ENCODE measurements at places on chromosomes 6 and 20.

GRCh38 chr6:32742374-32742773 is 1.2 kb downstream of the HLA-DQA2 start:
- no peak for DNase-seq

GRCh38 chr6:93163146-93163545 is 256.2 kb downstream of the EPHA7 start:
- DNase-seq, result no peak

DNA sequence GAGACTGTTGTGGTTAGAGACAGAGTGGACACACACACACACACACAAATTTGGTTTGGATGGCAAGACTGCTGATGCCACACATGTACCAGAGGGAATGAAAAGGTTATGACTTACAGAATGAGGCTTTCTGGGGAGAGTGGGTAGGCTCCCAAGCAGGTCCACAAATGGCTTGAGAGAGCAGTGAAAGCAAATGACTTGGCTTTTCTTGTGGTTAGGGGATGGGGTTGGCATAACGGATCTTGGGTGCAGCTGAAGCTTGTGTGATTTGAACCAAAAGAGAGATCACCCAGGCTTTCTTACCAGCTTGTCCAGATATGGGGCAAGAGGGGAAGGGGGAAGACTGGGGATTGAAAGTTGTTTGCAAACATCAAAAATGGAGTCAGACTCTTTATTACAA is 73.9 kb upstream of the OLIG3 start:
- no peak for DNase-seq

DNA sequence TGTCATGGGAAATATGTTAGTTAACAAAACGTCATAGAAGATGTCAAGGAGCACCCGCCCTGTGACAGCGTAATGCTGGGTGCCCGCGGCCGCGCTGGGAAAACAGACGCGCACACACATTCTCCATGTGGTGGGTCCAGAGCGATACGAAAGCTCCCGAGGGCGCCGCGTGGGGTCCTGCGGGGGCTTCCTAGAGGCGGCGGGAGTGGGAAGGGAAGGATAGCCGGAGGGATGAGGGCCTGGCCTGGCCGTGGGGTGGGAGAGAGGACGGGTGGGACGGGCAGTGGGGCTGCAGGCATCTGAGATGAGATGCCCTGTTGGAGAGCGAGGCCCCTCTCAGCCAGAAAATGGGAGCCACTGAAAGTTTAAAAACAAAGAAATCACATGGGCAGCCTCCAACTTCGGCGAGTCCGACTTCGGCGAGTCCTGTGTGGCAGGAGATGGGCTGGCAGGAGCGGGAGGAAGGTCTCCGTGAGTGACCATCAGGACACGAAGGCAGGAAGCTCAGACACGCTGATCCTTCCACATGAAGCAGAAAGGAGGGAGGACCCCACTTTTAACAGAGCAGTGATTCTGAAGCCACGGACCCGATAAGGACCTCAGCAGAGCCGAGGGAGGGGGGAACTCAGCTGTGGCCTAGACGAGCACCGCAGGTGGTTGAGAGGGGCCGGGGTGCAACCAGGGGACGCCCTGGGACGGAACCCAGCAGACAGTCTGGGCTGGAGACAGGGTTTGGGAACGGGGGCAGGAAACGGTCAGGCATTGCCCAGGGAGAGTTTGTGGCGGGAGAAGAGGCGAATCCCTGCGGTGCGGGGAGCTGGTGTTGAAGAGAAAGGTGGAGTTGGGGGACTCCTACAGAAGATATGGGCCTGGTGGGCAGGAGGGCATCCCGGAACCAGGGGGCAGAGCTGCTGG is 114.1 kb upstream of the FRMD1 start:
- no peak for DNase-seq

DNA sequence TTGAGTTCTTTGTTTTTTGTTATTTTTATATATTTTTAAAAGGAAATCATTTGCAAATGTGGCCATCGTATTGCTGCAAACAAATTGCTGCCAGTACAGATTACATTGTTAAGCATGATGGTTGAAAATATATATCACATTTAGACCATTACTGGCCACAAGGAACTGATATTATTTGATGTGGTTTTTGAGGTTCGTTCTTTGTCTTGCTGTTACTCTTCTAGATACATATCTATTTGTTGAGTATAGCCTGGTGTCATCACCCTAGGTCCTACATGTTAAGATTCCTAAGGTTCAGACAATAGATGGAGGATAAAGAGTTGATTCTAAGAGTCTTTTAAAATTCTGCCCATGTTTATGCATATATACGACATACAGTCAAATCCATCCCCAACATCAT is 306.0 kb downstream of the FARS2 start:
- no peak for DNase-seq

GRCh38 chr6:27862396-27863066 is 49.7 kb downstream of the OR2B2 start:
- no peak for DNase-seq

GRCh38 chr6:163314791-163315470 is 99.6 kb upstream of the QKI start:
- DNase-seq, result no peak

DNA sequence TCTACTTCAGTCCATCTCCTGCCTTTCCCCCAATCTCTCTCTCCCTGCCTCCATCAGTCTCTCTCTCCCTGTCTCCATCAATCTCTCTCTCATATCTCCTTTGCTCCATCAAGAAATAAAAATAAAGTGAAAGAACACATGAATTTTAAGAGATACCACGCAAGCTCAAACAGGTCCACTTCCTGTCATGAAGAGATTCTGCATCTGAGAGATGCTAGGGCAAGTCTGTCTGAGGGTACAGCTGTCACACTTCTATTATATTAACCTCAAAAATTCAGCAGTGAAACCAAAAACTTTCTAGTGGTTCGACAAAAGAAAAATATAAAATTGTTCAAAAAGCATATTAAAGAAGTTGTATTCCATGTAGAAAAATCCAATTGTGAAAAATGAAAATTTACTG is 296.8 kb upstream of the RSPO3 start:
- DNase-seq, result no peak

- DNase-seq, result no peak
Observed at GRCh38 chr6:105397987-105398386, 4.9 kb downstream of the PREP start.

DNA sequence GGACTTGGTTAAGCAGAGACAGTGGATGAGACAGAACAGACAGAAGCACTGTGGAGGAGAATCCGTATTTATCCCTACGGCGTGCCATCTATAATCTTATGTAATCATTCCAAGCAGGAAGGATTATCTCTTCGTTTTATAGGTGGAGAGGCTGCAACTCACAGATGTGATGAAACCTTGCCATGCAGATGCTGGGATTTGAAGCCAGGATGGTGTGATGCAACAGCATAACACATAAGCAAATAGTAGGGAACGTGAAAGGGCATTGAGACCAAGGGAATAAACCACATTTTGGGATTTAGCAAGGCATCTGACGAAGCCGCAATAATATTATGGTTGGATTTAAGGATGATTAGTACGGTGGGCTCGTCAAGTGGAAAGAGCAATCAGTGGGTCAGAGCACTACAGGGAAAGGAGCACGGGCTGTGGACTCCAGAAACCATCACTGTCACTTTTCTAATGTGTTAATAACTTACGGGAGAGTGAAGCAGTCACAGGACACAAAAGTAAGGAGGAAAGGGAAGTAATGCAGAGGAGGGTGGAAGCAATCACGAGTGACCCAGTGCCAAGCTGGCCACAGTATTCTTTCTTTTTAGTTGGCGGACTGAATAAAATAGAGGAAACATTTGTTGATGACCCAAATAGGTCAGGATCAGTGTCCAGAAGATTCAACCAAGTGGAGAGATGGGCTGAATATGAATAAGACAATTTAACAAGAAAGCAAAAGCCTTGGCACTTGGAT is 119.6 kb upstream of the EDN1 start:
- DNase-seq, result no peak

DNA sequence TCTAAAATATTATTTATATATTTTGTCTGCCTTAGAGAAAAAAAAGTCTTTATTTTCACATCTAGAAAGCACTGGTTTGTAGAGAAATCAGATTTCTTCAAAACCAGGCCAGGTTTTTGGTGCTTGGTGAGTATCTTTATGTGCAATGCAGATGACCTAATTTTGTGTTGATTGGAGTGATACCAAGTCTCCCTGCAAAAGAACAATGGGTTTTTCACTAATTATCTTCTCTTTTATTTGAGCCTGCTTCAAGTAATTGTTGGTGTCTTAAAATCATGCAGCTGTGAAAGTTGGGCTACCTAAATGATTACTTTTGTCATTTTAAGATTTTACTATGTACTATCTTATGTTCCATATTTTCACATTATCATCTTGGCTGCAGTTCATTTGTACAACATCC is 874.7 kb downstream of the TFAP2A start:
- DNase-seq, result no peak

DNA sequence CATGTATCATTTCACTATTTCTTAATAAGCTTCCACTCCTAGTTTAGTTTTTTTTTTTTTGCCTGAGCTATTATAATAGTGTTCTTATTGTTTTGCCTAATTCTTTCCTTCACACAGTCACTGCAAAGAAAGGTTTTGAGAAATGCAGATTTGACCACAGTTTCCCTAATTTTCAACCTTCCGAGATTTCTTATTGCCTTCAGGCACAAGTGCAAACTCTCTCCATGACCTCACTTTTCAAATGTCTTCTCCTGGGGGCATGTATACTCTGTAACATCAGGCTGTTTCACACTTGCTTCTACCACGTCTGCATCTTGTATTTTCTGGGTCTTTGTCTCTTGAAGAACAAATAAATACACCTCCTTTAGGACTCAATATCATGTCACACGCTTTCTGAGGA is 339.0 kb upstream of the CITED2 start:
- DNase-seq, result no peak

DNA sequence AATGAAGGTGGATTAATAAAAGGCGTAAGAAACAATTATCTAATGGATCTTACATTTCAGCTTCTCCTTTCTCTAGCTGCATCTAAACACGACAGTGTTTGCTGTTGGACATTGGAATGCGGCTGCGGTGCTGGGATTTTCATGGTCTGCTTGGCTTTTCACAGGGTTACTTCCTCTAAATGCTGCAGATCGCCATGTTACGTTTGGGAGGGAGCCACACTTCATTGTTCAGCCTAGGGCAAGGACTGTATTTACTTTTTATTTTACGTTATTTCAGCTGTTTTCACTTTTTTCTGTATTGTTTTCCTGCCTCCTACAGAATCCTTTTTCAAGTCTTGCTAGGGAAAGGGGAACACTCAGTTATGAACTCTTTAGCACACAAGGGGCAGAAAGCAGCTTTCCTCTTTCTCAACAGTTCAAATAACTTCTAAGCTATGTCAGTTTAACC is 97.9 kb upstream of the MTHFD1L start:
- DNase-seq, result no peak

DNA sequence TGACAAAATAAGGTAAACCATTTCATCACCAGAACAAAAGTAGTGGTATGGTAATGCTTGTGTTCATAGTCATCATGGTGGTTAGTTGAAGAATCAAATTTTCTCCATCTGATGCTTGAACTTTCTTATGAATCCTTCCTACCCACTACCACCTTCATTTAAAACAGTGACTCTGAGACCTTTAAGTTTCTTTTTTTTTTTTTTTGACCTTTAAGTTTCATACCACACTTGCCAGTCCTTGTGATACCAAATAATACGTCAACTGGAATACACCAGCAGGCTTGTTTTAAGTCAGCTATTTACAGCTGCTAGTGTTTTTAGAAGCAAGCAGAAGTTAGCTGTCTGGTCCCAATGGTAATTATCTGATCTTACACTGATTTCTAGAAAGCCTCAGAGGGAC is 413.4 kb upstream of the SOX4 start:
- DNase-seq, result no peak

GRCh38 chr6:39083231-39083634 is 31.8 kb downstream of the SAYSD1 start:
- no peak for DNase-seq

GRCh38 chr6:157091856-157092460 is 231.4 kb downstream of the TMEM242 start:
- no peak for DNase-seq

DNA sequence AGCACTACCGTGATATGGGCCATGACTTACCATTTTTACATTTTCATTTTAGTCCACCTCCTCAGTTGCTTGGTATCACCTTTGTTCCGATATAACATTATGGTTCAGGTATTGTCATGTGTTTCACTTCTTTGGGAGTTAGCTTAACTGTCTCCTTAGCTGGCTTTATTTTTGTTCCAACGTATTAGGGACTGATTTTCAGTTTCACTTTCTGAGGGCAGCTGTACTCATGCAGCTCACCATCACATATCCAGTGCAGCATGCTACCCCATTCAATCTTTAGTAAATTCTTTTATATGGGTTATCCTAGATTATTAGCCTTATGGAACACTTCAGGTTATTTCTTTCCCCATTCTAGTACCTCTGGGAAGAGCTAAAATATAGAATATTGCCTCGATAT is 362.2 kb upstream of the IRAK1BP1 start:
- DNase-seq, result no peak

DNA sequence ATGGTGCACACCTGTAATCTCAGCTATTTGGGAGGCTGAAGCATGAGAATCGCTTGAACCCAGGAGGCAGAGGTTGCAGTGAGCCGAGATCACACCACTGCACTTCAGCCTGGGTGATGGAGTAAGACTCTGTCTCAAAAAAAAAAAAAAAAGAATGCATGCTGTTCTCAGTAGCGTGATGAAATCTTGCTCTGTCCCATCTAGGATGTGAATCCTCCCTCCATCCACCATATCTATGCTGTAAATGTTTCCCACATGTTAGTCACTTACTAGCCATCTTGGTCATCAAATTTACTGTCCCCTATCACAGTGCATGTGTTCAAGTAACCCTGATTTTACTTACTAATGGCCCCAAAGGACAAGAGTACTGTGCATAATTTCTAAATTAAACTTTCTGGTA is 315.4 kb upstream of the TBX18 start:
- DNase-seq, result no peak

DNA sequence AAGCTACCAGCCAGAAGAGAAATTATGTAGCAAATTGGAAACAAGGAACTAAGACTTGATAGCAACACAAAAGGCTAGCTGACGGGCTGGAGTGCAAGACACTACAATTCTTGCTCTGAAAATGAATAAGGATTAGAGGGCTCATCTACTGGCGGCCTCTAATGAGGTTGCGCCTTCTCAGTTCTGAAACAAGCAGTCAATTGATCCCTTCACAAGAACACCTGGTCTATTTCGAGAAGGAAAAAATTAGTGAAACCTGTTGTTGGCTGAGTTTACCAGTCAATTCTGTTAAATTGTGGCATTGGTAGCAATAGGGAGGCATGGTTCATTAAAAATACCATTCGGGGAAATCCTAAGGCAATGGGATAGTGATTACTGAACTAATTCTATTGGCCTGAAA is 74.8 kb upstream of the JARID2 start:
- no peak for DNase-seq

DNA sequence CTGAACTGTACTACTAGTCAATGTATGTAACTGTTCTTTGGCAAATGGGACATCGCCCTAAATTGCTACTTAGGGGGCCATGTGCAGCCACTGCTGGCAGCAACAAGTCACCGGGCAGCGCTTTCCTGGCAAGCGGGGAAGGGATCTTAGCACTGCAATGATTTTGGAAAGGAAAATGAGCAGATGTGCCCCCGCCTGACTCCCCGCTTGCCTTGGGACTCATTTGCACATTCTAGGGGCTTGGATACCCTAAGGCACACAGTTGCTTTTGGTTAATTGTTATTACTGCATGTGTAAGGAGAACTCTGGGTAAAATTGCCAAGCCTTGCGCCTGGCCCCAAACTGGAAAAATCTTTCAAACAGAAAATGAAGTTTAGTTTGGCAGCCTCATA is 32.2 kb downstream of the CD83 start:
- no peak for DNase-seq
